ENCODE measurements at places on chromosomes 4 and X. TPM values are rescaled to one million over a fixed set of nuclear protein-coding genes. Genes with fewer than 3 reads are reported as not detected.

The MAGEA12 gene
- total RNA-seq, result under 0.01 TPM

The IRF2 gene
- 26.5 TPM for total RNA-seq

The ARX gene
- not detected for total RNA-seq

The ABCG2 gene
- total RNA-seq, result 1.1 TPM

The SETD7 gene
- 76.9 TPM for total RNA-seq

The CLCN4 gene
- 2.5 TPM for total RNA-seq

The PLXNA3 gene
- total RNA-seq, result 6.7 TPM

The ANTXR2 gene
- total RNA-seq, result 89.5 TPM

The RTL3 gene
- total RNA-seq, result not detected

The TMEM271 gene
- not detected for total RNA-seq

The ANKRD37 gene
- total RNA-seq, result 25.8 TPM

The HMGN5 gene
- total RNA-seq, result 1.00 TPM

The USP17L28 gene
- not detected for total RNA-seq

The TMSB15C gene
- 3.3 TPM for total RNA-seq

The VCX2 gene
- total RNA-seq, result not detected

The MAGEA9B gene
- total RNA-seq, result not detected

Data from smooth muscle cell of bladder (primary cell).